Activated effector memory CD4-positive, alpha-beta T cell treated with Interleukin-2 at 50 U/mL for 16 hours (primary cell): ENCODE measurements at places on chromosomes 6 and 20.
A peak's percentile ranks its signal among the peaks of the same experiment; 100 is the strongest.

- DNase-seq, result no peak
These were observed 48.4 kb downstream of the MAP3K7 start for GRCh38 chr6:90538278-90539046.

DNA sequence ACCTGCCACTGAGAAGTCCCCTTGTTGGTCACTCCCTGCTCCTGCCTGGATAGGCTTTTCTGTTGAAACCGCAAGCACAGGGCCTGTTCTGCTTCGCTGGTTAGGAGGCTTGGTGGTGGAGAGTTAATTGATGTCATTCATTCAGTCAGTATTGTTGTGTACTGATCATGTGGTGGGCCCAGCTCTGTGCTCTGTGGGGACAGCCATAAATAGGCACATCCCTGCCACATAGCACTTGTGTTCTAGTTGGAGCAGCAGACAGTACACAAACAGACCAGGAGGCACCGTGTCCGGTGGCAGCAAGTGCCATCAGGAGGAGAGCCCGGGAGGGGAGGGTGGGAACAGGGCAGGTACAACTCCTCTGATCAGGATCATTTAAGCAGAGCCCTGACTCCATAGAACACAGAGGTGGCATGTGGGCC is 155.2 kb upstream of the INSM1 start:
- no peak for DNase-seq

DNA sequence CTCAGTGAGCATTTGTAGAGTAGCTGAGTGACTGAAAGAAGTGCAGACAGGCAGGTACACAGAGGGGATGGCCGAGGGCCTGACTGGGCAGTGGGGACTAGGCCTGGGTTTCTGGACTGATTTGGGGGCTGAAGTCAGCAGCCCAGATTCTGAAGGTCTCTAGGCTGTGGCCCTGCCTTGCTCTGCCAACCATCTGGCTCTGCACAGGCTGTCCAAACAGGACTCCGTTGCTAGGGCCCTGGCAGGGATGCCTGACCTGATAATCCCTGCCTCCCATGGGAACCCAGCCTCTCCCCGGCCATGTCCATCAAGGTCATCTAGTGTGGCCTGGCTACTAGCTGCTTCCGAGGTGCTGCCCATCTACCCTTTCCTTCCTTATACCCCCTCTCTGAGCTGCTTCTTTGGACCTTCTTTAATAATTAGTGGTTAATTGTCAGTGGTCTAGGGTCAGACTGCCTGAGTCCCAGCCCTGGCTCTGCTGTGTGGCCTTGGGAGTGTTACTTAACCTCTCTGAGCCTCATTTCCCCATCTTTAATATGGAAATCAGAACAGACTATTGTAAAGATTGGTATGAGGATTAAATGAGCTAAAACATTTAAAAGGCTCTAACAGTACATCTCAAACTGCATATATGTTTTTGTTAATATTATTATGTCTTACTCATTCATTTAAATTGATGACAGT is 137.9 kb downstream of the VEGFA start:
- DNase-seq, result no peak

- DNase-seq, result no peak
These were observed 206.4 kb upstream of the HDDC2 start for GRCh38 chr6:125507987-125508655.

DNA sequence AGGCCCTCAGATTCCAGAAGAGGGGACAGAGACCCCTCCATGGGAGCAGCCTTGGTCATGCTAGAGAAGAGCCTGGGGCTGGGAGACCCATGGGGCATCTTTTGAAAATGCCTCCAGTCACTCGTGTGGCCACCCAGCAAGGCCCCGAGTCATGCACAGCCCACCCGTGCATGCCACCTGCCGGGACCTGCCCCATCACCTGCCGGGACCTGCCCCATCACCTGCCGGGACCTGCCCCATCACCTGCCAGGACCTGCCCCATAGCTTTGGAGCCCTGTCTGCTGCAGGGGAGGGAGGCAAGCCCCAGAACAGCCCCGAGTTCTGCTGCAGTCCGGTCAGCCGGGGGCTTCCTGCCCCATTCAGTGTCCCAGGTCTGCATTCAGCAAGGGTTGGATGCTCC is 37.5 kb upstream of the SLCO4A1 start:
- no peak for DNase-seq

DNA sequence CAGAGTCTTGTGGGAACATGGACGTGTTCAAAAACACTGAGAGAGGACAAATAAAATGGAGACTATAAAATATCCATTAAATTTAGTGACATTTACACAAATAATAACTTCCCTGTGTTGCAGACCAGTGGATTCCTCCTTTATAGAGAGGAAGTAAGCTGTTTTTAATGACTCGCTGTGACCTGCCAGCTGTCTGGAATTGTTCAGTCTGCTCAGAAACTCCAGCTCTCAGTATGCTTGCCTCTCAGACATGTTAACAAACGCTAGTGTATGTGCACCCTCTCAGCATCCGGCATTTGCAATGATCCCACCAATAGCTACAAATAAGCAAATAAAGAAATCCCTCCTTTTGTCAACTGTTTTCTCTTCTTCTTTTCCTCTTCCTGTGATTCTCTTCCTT is 158.0 kb upstream of the TCF21 start:
- DNase-seq, result no peak

DNA sequence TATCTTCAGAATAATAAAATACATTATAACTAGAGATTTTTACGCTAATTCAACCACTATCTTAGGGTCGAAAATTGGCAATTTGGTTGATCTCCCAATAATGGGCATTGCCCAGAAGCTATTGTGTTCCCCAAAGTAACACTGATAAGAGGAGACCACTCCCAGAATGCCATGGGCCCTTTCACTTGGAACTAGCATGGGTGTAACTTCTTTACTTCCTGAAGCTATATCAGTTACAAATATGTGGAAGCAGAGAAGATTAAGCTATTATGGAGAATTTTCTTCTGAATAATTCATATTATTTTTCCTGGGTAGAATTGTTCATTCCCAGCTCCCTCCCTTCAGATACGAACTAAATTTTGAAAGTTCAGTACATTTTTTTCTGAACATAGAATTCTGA is 48.2 kb upstream of the JAG1 start:
- DNase-seq, result no peak

DNA sequence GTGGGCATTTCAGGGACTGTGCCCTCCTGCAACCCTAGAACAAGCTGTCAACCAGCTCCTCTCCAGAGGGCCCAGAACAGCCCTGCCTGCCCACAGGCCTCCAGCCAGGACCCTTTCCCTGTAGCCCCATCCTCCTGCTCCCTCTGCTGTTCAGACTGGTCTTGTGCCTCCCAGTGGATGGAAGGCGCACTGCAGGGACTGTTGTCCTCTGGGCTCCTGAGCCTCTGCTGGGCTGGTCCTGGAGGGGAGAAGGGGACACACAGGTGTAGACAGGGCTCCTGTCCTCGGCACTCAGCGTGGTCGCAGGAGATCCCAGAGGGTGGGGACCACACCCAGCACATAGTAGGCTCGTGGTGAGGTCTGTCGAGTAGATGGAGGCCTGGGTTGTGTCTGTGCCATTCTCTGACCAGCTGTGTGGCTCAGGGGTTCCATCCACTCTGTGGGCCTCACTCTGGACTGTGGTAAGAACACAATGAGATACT is 11.5 kb downstream of the ITPR3 start:
- DNase-seq, result peak; percentile 14

DNA sequence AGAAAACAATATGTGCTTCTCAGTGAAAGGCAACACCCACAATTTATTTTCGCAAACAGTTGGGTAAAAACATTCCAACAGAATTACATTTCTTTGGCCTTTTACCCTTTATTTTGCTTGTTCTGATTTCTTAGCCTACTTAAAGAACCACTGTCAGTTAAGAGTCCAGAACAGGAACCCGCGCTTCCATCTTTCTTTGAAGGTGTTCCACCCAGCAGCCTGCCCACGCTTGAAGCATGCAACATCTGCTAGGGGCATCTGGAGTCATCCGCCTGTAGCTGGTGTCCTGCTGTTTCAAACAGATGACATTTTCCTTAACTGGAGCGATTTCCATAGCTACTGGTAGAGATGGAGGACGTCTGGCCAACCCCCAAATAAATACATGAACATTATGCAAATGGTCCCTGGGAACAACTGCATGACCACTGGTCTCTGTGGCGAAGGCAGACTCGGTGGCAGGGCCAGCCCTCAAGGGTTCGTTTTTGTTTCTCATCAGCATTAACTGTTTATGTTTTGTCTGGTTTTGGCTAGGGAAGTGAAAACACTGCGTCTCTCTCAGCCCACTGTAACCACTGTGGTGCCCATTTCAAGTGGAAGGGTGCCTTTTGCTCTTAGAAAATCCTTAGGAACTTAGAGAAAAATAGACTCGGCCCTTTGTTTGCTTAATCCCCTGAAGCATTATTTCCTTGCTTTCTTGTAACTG is 51.6 kb downstream of the LAMA4 start:
- no peak for DNase-seq

- DNase-seq, result no peak
These were observed 40.9 kb downstream of the PTPRA start for GRCh38 chr20:2914160-2914559.

- DNase-seq, result no peak
These were observed 19.5 kb upstream of the CNKSR3 start for GRCh38 chr6:154529957-154530356.
